ENCODE measurements at places on chromosomes 16 and 17. TPM values are rescaled to one million over a fixed set of nuclear protein-coding genes. Genes with fewer than 3 reads are reported as not detected.

The PHF12 gene
- total RNA-seq = 61.1 TPM

- no peak for DNase-seq
- no peak overlapping the region for H3K4me3 ChIP-seq
- H3K36me3 ChIP-seq = peaks cover 28% of the 10 kb centered on the region
- H3K27ac ChIP-seq = no peak overlapping the region
These were observed 53.5 kb downstream of the KLHDC4 start for GRCh38 chr16:87712184-87712762.

- H3K4me3 ChIP-seq = no peak overlapping the region
- peaks cover 2% of the 10 kb centered on the region for H3K27me3 ChIP-seq
- H3K4me1 ChIP-seq = no peaks in the 10 kb centered on the region
- no peaks in the 10 kb centered on the region for H3K36me3 ChIP-seq
- DNase-seq = peak; percentile 60
These were observed 14.4 kb downstream of the FA2H start for GRCh38 chr16:74760007-74760767.

DNA sequence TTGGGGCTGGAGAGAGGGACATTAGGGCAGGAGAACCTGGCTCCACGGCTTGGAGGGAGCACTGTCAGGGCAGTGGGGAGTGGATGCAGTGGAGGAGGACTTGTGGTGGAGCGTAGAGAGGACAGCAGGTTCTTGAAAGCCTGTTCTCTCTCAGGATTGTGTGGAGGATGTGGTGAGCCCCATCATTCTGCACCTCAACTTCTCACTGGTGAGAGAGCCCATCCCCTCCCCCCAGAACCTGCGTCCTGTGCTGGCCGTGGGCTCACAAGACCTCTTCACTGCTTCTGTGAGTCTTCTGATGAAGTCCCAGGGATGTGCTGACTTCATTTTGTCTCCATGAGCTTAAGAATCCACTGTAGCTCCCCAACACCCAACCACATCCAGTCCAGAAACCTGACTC, 13.5 kb downstream of the COX6A2 start:
- H3K36me3 ChIP-seq = no peaks in the 10 kb centered on the region
- H3K27me3 ChIP-seq = no peaks in the 10 kb centered on the region
- no peak overlapping the region for H3K27ac ChIP-seq

- no peak for DNase-seq
- H3K4me3 ChIP-seq = no peak overlapping the region
- no peak overlapping the region for H3K27ac ChIP-seq
- peaks cover 13% of the 10 kb centered on the region for H3K27me3 ChIP-seq
These were observed 27.6 kb upstream of the ST6GALNAC2 start for GRCh38 chr17:76612977-76613851.

GRCh38 chr17:32157225-32157624, 14.9 kb downstream of the RHOT1 start:
- DNase-seq = no peak
